ENCODE measurements at places on chromosomes 12 and 14.
A peak's percentile ranks its signal among the peaks of the same experiment; 100 is the strongest.

DNA sequence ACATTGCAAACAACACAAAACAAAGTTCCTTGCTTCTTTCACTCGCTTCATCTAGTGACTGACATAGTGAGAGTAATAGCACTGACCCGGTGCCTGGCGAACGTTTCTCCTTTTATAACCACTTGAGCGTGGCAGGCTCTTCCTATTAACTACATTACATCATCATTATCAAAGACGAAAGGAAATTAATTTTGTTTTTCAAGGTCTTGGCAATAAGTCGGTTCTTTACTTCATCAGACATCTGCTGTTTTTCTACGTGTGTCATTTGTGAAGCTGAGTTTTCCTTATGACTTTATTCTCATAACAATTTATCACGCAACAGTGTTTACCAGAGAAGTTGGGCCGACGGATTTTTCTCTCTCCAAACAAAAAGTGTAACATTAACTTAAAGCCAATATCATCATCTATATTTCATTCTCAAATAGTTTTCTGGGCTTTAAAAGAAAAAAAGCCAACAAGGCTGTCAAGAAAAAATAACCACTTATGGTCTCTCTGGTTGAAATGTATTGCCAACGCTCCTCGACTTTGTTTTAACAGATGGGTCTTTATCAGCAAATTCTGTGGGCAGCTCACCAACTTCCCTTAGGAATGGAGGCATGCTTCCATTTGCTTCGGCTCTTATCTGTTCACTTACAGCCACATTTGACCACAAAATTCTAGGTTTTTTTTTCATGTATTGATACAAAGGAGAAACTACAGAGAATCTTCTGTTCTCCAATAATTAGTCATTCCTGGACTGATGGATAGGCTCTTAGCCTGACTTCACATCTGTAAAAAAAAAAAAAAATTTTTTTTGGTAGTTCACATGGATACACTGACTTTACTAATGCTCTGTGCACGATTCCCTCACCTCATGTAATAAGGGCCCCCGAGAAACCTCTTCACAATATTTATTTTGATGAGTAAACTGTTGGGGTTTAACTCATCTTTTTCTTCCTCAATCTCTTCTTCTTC lies 97.1 kb upstream of the CDKN3 start:
- DNase-seq = no peak

DNA sequence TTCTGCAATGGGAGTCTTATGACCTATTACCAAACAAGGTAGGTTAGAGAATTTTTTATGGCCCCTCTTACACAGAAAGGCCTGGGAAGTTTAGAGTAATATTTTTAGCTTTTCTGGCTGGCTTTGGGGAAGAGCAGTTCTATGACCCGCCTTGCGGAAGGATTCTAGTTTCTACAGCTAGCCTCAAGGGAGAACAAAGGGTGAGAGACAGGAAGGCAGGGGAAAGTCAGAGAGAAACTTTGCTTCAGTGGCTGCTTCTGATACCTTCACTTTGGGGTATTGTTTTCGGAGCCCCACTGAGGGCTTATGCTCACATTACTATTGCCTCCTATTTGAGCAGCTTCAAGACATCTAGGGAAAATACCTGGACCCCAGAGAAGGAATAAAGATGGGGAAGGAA lies 80.7 kb upstream of the NUDT4 start:
- DNase-seq = no peak

DNA sequence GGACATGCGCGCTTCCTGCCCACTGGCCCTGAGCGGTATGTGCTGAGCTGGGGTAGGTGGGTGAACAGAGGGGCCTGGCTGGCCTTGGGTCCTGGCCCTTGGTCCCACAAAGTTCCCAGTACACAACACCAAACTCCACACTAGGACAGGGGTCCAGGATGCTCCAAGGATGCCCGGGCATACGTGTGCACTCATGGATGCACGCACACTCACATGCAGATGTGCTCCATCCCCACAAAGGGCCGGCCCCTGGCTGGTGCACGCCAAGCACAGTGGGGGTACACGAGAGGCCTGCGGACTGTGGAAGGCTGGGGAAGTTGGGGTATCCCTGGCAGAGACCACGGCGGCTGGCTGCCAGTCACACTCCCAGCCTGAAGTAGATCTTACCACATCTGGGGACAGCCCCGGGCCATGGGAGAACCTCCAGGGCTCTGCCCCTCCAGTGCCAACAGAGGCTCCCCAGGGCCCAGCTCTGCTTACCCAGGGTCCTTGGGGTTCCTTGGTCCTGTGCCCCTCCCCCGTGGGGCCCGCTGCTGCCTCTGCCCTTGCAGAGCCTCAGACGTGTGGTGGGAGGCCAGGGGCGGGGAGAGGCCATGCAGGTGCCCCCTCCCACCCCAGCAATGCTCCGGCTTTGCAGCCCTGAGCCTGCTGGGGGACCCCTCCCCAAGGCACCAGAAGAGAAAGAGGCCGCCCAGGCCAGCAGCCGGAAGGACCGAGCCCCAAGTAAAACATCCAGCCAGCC lies 24.0 kb upstream of the NUDT14 start:
- DNase-seq = no peak

GRCh38 chr14:61537563-61538463 lies 157.5 kb upstream of the HIF1A start:
- peak; percentile 62 for DNase-seq

GRCh38 chr12:30962047-30962446 lies 35.5 kb downstream of the TSPAN11 start:
- no peak for DNase-seq

Data from stimulated activated CD4-positive, alpha-beta T cell treated with anti-CD3 and anti-CD28 coated beads, Interleukin-2, amount 100 ng/mL, for 4 hours (primary cell).